Activated CD4-positive, alpha-beta T cell treated with anti-CD3 and anti-CD28 coated beads, Interleukin-2, amount 50 U/mL, for 24 hours (primary cell): ENCODE measurements at places on chromosomes 4 and X.

- DNase-seq, result no peak
Observed at GRCh38 chr4:116064331-116064730, 950.9 kb upstream of the NDST4 start.

- DNase-seq, result no peak
Observed at GRCh38 chr4:18406264-18406663, 384.7 kb upstream of the LCORL start.

GRCh38 chr4:156673483-156673882 is 298.1 kb downstream of the PDGFC start:
- no peak for DNase-seq

DNA sequence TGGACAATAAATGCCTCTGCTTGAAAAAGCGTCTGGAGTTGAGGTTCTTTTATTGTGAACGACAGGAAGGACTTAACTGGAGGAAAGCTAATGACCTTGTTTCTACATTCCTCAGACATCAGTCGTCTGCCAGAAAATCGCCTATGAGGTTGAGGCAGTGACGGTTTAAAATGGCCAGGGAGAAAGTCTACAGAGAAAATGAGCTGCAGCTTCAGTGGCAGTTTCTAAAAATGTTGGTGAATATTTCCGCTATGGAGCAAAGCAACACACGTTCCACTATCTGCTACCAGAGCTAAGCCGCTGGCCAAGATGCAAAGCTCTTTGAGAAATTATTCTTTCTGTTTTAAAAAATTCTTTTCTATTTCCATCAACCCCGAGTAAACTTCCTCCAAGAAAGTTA is 116.9 kb upstream of the GALNT7 start:
- DNase-seq, result no peak

DNA sequence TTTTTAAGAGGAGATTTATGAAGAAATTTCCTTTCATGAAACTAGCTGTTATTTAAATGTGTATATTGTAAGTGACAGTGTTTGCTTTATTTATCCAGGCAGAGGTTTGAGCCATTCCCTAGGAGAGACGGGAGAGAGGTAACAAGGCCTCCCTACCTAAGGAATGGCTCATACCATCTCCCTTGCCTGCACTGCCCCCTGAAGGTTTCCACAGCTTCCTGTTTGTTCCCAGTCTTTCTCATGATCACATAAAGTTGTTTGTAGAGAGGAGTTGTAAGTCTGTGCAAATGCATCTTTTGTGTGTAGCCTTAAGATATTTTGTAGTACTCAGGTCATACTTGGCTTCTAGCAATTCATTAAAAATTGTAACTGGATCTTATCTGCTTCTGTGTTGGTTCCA is 1504.5 kb upstream of the PCDH10 start:
- no peak for DNase-seq
